ENCODE measurements at places on chromosomes 12 and 14.

DNA sequence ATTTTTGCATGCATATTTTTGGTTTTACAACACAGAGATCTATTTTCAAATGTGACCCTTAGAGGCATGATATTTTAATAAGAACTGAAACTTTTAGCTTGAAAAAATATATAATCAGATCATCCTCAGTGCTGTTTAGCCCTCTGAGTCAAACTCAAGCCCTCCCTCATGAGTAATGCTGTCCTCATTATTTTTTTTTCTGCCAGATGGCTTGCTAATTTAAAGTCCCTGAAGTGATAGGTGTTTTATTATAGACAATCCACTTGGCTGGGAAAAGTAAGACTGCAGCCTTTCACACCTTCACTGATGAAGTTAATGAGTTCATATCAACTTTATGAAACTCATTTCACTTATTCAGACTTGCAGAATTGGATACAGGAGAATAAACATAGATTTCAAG is 227.7 kb downstream of the SLC16A7 start:
- no peak for DNase-seq

DNA sequence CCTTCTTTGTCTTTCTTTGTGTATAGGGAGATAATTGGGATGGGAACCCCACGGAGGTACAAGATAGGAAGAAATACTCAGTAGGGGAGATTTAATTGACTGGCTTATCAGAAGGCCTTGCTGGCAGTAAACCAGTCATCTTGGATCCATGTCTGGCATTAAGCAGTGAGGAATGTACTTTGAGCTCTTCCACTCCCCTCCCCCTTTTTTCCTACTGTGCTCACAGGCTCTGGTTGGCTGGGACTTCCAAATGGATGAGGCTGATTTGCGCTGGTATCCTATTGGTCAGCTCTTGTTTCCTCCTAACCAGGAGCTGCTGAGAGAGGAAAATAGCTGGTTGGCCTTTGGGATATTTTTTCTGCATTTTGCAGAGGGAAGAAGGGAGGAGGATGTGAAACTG is 24.7 kb downstream of the NGDN start:
- DNase-seq = no peak

DNA sequence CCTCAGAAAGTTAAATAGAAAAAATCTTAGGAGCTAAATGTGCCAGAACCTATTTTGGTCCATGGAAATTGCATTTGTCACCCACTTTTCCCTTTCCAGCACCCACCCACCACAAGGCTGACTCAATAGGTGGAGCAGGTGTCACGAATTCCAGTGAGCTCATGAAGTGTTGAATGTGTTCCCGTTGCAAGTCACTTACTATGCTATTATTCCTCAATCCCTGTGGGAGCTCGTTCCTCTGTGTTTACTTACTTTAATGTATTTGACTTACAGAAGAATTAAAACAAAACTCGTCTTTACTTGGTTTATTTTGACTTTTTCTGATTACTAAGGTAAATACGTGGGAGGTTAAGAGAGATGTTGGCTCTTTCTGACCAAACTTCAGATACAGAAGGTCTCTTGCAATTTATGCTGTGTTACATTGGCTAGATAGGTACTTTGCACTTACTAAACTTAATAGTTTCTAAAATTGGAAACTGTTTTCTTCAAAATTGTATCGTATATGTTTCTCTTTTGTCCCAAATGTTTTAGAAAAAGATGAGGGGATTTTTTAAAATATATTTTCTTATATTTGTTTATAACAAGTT is 269.4 kb upstream of the NOVA1 start:
- no peak for DNase-seq

- no peak for DNase-seq
Measured at GRCh38 chr14:39398382-39398781, 33.9 kb downstream of the FBXO33 start.

GRCh38 chr14:51180577-51180976 is 59.5 kb upstream of the TMX1 start:
- DNase-seq = no peak

- no peak for DNase-seq
Measured at GRCh38 chr12:57939291-57939690, 2.1 kb upstream of the ATP23 start.
